Right renal pelvis (tissue), 4 donors: ENCODE measurements at places on chromosomes 7 and 10.

DNA sequence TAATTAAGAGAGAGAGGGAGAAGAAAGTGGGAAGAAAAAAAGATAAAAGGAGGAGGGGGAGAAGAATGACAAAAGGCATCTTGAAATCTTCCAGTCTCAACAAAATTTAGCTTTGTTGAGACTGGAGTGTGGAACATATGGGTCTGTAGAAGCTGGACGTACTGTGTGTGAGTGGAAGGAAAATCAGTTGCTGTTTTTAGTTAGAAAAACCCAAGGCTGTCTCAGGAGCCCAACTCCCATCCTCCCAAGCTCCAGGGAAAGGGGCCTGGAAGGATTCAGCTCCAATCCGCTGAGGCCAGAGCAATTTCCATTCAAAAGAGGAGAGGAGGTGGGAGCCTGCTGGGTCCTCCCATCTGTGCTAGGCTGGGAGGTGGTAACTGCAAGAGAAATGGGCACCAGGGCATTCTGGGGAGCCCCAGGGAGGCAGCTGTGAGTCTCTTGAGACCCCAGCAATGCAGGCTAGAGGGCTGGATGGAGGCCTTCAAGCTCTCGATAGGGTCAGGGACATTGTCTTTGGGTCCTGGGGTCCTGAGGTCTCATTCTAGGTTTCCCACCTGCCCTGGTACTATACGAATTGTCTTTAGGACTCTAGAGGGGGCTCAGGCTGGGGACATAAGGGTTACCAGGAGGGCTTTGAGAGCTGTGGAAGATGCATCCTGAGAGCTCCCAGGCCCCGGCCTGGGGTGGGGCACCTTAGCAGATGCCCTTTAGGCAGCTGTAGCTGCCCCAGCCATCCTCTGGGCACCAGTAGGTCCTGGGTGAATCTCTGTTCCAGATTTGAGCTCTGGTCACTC, 21.4 kb downstream of the ADCYAP1R1 start:
- DNase-seq = no peak

- DNase-seq = no peak
Observed at GRCh38 chr10:3323865-3324498, 151.4 kb upstream of the PITRM1 start.

DNA sequence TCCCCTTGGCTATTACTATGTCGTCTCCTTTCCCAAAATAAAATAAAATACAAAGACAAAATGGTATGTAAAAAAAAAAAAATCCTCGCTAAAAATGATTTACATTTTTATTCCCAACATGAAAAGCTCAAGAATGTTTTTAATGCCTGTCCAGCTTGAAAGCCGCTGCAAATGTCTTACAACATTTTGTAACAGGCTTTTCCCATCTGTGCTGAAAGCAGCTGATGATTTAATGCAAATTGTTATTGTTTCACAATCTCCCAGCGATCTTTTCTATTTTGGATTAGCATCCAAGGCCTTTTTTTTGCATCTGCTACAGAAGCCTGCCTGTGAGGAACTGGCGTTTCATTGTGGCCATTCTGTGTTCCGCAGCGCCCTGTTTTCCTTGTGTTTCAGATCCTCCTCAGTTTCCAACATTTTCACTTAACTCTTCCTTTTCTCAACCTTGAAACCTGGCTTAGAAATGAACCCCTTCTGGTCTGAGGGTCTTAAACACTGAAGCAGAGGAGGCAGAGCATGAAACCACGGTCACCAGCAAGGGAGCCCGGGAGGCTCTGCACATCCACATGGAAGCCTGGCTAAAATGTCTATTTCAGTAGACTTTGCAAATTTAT, 712.1 kb downstream of the PARD3 start:
- DNase-seq = no peak

GRCh38 chr7:148916186-148916585, 32.1 kb upstream of the EZH2 start:
- peak; percentile 35 for DNase-seq

GRCh38 chr10:7432884-7433726, 22.3 kb upstream of the SFMBT2 start:
- DNase-seq = no peak

DNA sequence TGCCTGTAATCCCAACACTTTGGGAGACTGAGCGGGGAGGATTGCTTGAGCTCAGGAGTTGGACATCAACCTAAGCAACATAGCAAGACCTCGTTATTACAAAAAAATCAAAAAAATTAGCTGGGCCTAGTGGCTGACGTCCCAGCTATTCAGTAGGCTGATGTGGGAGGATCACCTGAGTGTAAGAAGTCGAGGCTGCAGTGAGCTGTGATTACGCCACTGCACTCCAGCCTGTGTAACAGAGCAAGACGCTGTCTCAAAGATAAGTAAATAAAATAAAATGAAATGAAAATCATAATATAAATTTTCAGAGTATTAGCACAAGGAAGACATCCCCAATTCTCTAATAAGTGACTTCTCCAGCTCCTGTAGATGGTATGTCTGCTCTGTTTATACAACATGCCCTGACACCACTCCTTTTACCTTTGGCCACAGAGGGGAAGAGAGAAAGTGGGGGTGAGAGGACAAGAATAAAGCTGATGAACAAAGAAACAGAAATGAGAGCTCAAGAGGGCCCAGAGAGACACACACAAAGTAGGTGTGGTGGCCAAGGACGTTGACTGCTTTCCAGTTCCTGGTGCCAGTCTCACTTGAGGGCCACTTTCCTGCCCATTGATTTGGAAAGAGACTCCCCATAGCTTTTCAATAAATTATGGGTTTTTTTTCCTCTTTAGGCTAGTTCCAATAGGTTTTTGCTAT, 62.9 kb downstream of the PTTG1IP2 start:
- no peak for DNase-seq

GRCh38 chr7:73483171-73483570, 38.9 kb downstream of the BAZ1B start:
- DNase-seq = no peak

DNA sequence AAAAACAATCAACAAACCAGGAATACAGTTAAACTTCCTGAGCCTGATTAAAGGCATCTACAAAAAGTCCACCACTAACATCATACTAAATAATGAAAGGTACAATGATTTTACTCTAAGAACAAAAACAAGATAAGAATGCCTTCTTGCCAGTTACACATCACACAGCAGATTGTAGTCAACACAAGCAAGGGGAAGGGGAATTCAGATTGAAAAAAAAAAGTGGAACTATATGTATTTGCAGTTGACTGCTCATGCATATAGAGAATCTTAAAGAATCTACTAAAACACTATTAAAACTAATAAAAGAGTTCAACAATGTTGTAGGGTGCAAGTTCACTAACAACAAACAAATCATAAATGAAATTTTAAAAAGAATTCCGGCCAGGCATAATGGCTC, 28.5 kb downstream of the ZNF33B start:
- DNase-seq = no peak

DNA sequence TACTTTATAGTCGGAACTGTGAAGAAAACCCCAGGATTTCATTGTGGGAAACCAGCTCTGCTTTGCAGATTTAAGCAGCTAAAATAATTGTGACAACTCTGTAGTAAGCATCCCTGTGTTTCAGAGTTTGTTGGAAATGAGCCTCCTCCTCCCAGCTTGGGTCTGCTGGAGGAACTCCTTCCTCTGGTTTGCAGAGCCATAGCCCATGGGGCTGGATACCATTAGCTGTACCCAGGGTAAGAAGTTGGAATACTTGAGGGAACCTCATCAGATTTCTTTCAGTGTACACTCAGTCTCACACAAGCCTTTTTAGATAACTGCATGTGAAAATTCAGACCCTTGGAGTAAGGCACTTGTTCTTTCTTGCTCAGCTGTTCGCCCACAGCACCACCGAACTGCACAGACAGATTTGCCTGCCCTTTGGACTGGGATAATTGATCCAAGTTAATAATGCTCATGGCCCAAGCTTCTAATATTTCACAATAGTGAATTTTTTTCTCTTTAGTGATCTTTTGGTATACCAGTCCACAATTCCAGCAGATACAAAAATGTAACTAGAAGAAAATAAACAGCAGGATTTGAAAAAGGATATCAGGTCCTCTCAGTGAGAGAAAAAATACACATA, 467.4 kb upstream of the FZD8 start:
- DNase-seq = no peak

GRCh38 chr10:121823993-121824463, 103.8 kb downstream of the ATE1 start:
- no peak for DNase-seq

DNA sequence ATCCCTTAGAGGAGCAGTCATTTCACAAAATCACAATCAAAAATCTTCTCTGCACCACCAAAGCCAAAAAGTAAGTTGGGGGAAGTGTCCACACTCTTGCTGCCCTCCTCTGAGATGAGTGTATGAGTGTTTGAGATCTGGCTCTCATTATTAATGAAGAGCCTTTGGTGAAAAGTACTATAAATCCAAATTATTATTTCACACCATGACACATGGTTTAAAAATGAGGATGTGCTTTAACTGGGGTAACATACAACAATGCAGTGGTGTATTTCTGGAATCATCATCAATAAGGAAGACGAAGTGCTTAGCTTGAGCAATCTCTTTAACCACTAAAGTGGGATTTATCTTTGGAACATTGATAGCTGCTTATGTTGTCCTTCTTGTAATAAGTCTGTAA, 114.2 kb upstream of the ADAM12 start:
- no peak for DNase-seq

DNA sequence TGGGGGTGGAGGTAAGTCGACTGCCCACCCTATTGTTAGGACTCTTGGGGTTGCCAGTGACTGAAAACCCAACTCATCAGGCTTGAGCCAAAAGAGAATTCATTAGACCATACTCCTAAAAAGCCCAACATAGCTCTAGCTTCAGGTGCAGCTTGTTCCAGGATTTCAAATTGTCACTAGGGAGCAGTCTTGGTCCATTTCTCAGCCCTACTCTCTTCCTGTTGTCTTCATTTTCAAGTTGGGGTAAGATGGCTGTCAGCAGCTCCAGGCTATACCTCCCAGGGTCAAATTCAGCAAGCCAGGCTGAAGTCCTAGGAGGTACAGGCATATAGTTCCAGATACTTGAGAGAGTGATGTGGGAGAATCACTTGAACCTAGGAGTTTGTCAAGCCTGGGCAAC, 14.9 kb upstream of the COL13A1 start:
- no peak for DNase-seq

- no peak for DNase-seq
Observed at GRCh38 chr10:49611166-49611815, 1.2 kb downstream of the SLC18A3 start.

DNA sequence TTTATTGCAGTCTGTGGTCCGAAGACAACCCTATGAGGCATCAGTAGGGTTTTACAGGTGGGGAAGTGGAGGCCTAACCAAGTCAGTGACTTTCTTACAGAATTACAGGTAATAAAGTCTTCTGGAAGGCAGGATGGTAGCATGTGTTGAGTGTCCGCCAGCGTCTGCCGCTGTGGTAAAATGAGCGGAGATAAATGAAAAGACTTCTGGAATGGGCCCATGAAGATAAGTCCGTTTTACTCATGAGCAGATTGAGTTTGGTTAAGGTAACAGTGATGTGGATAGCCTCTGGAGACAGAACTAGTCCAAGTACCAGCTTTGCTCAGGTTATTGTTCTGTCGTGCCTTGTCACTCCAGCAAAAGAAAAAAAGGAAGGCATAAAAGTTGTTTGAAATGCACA, 966 bp downstream of the FBH1 start:
- no peak for DNase-seq

- DNase-seq = peak; percentile 4
Observed at GRCh38 chr10:51425431-51425830, 274.0 kb downstream of the CSTF2T start.

DNA sequence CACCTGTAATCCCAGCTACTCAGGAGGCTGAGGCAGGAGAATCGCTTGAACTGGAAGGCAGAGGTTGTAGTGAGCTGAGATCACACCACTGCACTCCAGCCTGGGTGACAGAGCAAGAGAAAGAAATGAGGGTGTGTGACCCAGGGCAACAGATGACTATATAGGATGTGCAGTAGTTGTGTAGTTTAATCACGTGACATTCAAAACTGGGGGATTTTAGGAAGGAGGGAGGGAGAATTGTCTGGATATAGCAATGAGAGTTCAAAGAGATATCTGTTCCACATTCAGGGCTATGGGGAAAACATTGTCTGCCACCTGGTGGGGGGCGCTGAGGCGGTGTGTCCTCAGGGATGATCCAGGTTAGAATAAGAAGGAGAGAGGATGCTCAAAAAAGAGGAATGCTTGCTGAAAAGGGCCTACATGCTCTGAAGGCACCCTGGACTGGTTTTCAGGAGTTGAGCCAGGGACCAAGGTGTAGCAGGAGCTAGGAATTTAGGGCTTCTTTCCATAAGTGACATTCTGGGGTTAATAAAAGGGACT, 7.8 kb upstream of the ZYX start:
- no peak for DNase-seq

DNA sequence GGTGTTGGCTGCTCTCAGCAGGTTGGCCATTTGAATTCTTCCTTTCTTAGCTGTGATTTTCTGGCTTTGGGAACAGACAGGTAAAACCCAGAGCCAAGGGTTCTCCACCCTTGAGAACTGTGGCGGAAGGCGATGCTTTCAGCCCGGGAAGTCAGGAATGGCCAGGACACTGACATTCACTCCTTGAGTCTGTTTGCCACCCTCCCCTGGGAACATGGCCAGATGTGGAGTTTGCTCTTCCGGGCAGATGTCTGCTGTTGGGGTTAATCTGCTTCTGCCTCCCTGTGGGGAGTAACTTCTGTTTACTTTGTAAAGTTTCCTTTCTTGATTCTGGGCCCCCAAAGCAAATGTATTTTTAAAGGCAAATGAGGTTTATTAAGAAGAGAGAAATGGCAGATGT, 17.7 kb downstream of the GATA3 start:
- no peak for DNase-seq

DNA sequence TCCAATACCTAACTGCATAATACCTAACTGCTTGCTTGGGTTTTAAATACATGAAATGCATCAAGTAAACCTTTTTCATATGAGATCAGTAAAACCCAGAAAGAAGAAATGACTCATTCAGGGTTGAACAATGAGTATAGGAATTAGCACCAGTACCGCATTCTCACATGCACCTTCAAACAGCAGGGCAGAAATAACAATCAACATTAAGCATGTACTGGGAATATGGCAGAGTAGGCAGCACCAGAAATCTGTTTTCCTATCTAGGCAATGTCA, 850.3 kb upstream of the SORCS1 start:
- no peak for DNase-seq

DNA sequence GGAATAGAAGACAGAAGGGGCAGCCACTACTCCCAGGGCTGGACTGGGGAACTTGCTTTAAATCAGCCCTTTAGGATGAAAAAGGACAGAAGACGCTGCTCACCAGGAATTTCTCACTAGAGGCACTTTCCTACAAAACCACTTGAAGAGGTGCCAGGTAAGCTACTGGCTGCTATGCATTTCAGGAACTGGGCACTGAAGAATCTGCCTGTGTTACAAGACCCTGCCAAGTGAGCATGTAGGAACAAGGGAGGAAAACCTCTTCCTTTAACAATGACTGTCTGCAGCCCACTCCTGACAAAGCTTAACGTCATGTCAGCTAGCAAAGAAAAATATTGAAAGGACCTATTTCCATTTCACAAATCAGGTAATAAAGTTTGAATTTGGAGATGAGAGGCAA, 5.8 kb upstream of the AGMO start:
- DNase-seq = no peak

DNA sequence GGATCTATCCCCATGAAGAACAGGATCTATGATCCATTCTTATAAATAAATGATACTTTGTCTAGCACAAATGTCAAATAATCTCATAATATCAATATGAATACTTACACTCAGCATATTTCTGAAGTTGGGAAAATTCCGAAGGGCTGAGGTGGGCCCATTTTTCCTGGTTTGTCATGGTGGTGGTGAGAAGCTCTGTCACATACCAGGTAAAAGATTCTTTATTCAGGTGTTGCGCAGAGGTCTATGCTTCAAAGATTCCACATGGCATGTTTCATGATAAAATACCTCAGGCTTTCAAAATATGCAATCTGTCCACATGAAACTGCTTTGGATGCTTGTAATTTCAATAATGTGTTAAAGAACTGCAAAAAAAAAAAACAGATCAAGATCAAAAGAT, 61.5 kb downstream of the DGKB start:
- no peak for DNase-seq
